Spleen (tissue), 13 donors: ENCODE measurements at places on chromosomes 7 and 10. TPM values are rescaled to one million over a fixed set of nuclear protein-coding genes. Genes with fewer than 3 reads are reported as not detected.

NYAP1 gene
- total RNA-seq: not detected

SPDYE2B gene
- total RNA-seq: not detected

DNA sequence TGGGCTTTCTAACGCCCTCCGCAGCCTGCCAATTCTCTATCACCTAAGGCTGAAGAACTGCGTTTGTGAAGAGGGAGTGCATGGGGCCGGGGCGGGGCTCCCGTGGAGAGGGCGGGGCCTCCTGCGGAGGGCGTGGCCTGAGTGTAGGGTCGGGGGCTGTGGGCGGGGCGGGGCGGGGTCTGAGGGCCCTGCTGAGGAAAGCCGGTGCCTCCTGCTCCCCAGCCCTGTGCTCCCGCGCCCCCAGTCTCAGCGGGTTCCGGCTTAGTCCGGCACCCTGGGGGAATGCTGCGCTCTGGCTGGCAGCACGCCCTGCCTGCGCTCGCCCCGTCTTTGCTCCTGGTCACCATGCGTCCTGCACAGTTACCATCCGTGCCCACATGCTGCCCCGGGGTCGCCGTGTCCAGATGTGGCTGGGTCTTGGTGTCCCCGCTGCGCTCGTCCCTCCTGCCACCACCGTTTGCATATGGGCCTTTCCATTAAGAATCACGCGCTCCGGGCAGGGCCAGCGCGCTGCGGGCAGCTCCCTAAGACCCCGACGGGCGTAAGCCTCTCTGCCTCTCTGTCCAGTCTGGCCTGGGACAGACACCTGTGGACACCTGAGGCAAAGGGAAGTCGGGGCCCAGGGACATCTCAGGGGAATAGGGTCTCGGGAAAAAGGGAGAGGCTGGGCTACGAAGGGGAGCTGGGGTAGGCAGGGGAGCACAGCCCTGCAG, 144.0 kb upstream of the RET start:
- peak overlapping the region; percentile 35 for H3K4me3 ChIP-seq
- H3K4me1 ChIP-seq: peaks cover 14% of the 10 kb centered on the region
- H3K27me3 ChIP-seq: peaks cover 21% of the 10 kb centered on the region
- peak; percentile 76 for DNase-seq
- no peaks in the 10 kb centered on the region for H3K36me3 ChIP-seq

DNA sequence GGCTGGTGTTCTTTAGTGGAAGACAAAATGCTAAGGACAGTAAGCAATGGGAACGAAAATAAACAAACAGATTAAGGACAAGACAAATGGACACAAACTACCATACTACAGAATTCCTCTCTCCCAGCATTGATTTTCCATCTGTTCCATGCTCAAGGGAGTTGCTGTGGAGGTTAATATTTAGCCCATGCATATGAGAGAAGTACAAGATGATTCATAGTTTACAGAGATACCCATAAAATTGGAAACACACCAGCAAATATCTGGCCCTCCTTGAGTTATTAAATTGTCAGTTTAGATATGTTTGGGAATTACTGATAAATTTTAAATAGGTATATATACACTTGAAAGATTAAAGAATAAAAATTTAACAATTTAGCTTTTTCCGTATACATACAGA, 69.8 kb downstream of the GLI3 start:
- H3K27me3 ChIP-seq: no peaks in the 10 kb centered on the region
- H3K27ac ChIP-seq: no peak overlapping the region
- no peaks in the 10 kb centered on the region for H3K36me3 ChIP-seq
- no peak for DNase-seq
- H3K4me3 ChIP-seq: no peak overlapping the region

GRCh38 chr7:48992816-48993215, 68.5 kb downstream of the CDC14C start:
- H3K27ac ChIP-seq: no peak overlapping the region
- H3K4me3 ChIP-seq: no peak overlapping the region
- H3K27me3 ChIP-seq: no peaks in the 10 kb centered on the region
- H3K4me1 ChIP-seq: no peaks in the 10 kb centered on the region

GRCh38 chr10:71757399-71757922, 15.9 kb downstream of the VSIR start:
- H3K27me3 ChIP-seq: no peaks in the 10 kb centered on the region
- H3K27ac ChIP-seq: peak overlapping the region; percentile 97
- peaks cover 84% of the 10 kb centered on the region for H3K36me3 ChIP-seq
- peaks cover 93% of the 10 kb centered on the region for H3K4me1 ChIP-seq

GARIN1A gene
- total RNA-seq: 1.1 TPM

DNA sequence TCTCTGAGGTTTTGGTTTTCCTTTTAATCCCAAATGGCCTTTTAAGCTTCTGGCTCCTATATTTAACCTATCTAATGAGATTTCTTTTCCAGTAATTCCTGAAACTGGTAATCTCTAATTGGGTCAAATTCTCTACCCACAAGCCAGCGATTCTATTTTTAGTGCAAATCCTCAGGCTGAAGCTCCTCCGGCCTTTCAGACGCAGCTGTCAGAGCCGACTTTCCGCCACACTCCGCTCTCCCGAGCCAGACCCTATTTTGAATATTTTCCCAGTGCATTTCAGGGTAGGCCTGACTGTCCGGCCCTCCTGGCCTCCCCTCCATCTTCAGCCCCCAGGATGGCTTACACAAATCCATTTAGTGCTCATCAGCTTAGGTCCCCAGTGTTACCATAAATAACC, 9.7 kb upstream of the ADCY1 start:
- no peaks in the 10 kb centered on the region for H3K36me3 ChIP-seq
- H3K27me3 ChIP-seq: no peaks in the 10 kb centered on the region
- H3K4me1 ChIP-seq: no peaks in the 10 kb centered on the region
- no peak for DNase-seq
- H3K4me3 ChIP-seq: no peak overlapping the region

STK32C gene
- 20.8 TPM for total RNA-seq

- DNase-seq: no peak
- no peaks in the 10 kb centered on the region for H3K27me3 ChIP-seq
- no peak overlapping the region for H3K27ac ChIP-seq
These were observed 6.2 kb downstream of the PYROXD2 start for GRCh38 chr10:98408799-98409198.

- H3K27ac ChIP-seq: peak overlapping the region; percentile 99
- peak; percentile 84 for DNase-seq
- peaks cover 61% of the 10 kb centered on the region for H3K36me3 ChIP-seq
- peaks cover 18% of the 10 kb centered on the region for H3K4me1 ChIP-seq
These were observed 4.0 kb downstream of the GNB2 start for GRCh38 chr7:100677308-100678267.

HYAL4 gene
- not detected for total RNA-seq

CDK5 gene
- total RNA-seq: 7.5 TPM

DNA sequence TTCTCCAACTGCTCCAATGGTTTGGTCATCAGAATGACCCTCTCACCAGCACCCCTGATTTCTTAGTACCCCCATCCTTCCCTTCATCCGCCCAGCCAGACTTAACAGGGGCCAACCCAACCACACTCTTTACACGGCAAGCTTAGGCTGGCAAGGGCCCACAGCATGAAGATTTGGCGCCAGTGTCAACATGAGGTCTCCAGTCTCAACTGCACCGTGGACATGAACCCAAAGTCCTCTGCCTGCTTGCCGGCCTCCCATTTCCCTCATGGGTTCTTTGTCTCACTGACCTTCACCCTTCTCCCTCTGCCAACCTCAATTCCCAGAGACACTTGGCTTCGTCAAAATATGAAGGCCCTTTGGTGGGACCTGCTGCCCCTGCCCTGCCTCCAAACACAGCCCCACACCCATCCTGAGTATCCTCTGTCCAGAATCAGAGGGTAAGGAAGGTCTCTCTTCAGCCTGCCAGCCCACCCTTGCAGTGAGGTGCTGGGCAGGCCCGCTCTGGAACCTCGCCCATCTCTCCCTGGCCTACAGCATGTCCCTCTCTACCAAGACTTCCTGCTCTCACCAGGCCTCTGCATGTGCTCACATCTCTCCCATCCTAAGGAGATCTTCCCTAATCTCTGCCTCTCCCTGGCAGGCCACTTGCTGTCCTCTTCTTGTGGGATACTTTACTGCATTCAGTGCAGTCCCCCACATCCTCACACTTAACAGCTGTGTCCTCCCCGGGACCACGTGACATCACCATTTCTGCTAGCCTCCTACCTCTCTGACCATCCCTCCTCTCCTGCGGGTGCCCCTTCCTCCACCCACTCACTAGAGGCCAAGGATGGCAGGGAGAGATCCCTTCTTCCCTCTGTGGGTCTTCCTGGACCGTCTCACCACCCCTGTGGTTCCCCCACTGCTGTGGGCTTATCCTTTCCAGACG, 91.7 kb upstream of the ZMIZ1 start:
- peaks cover 59% of the 10 kb centered on the region for H3K4me1 ChIP-seq
- peaks cover 8% of the 10 kb centered on the region for H3K27me3 ChIP-seq
- DNase-seq: no peak

DNA sequence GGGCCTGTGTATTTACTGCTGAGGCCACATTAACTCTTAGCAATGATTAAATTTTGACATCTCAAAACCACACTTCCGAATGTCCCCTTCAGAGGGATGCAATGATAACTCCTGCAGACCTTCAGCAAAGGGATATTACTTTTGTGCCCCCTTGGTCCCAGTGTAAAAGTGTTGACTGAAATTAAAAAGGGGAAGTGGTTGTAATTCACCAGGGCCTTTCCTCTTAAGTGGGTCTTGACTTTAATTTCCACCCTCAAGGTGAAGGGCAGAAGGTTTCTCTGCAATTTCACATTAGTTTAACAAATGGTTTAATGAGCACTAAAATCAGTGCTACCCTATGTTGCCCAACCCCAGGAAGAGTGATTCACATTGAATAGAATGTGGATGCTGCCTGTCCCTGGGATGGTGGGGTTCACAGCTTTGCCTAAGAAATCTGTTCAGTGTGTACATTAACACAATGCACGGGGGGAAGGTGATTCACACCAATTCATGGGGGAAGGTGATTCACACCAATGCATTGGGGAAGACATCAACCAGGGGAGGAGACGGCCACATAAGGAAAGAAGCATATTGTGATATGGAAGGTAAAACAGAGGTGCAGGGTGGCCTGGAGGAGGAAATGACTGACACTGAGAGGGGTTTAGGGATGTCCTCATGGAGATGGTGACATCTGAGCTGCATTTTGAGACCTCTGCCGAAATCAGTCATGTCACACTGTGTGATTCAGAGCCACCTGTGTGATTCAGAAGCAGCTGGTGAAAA, 19.4 kb upstream of the TNS3 start:
- DNase-seq: no peak
- H3K27me3 ChIP-seq: no peaks in the 10 kb centered on the region
- no peaks in the 10 kb centered on the region for H3K36me3 ChIP-seq
- H3K4me3 ChIP-seq: no peak overlapping the region
- H3K4me1 ChIP-seq: peaks cover 51% of the 10 kb centered on the region

MRPL32 gene
- total RNA-seq: 31.8 TPM

DNA sequence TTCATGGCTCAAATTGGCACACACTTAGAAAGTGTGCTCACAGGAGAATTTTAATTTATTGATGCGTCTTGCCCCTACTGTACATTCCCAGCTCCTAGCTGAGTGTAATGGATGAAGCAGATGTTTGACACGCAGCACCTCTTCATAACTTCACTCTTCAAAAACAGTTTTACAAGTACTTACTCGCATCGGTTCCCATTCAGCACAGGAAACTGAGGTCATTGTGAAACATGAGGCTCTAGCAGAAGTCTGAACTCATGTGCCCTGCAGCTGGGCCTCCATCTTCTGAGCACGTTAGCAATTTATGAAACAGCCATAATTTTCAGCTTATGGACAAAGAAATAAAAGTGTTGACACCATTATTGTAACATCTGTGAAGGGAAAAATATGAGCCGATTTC, 558.9 kb upstream of the MGMT start:
- no peaks in the 10 kb centered on the region for H3K4me1 ChIP-seq
- H3K27me3 ChIP-seq: no peaks in the 10 kb centered on the region

DNA sequence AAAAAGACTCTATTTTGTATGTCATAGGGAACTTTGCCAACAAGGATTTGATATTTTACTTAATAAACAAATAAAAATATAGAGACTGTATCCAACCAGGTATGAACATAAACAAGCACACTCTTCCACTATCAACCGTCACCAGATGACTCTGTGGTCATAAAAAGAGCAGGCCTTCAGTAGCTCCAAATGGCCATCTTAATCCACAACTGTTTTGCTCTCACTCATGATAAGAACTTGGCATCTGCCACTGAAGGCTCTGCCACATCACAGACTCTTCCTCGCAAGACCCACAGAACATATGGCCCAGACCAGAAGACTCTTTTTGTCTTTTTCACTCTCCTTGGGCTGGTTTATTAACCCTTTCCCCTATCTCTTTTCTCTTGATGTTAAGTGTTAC, 98.7 kb upstream of the POM121L12 start:
- H3K27me3 ChIP-seq: no peaks in the 10 kb centered on the region
- no peaks in the 10 kb centered on the region for H3K36me3 ChIP-seq
- H3K27ac ChIP-seq: no peak overlapping the region
- no peak overlapping the region for H3K4me3 ChIP-seq
- no peak for DNase-seq

GRCh38 chr10:78398382-78398781, 364.7 kb downstream of the RPS24 start:
- no peaks in the 10 kb centered on the region for H3K27me3 ChIP-seq
- no peak overlapping the region for H3K27ac ChIP-seq
- no peaks in the 10 kb centered on the region for H3K4me1 ChIP-seq
- no peak for DNase-seq
- no peaks in the 10 kb centered on the region for H3K36me3 ChIP-seq

- peaks cover 69% of the 10 kb centered on the region for H3K4me1 ChIP-seq
- H3K27ac ChIP-seq: no peak overlapping the region
- no peaks in the 10 kb centered on the region for H3K36me3 ChIP-seq
- H3K4me3 ChIP-seq: no peak overlapping the region
These were observed 9.7 kb downstream of the AHR start for GRCh38 chr7:17307969-17308648.

GFRA1 gene
- total RNA-seq: 5.2 TPM

- H3K36me3 ChIP-seq: peaks cover 92% of the 10 kb centered on the region
- DNase-seq: no peak
- H3K4me3 ChIP-seq: no peak overlapping the region
- H3K27ac ChIP-seq: no peak overlapping the region
These were observed 30.6 kb downstream of the TMEM243 start for GRCh38 chr7:87188930-87189329.
